ENCODE measurements at places on chromosomes 4 and X.

- DNase-seq: no peak
Measured at GRCh38 chr4:88955580-88956380, 101.2 kb downstream of the FAM13A start.

DNA sequence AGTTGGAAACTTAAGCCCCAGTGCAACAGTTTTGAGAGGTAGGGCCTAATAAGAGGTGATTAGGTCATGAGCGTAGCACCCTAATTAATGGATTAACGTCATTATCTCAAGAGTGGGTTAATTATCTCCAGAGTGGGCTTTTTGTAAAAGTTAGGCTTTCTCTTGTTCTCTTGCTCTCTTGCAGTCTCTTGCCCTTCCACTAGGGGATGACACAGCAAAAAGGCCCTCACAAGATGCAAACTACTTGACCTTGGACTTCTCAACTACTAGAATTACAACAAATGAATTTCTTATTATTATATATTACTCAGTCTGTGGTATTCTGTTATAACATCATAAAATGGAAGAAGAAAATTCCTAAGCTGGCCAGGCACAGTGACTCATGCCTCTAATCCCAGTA lies 22.1 kb upstream of the NDST3 start:
- no peak for DNase-seq

DNA sequence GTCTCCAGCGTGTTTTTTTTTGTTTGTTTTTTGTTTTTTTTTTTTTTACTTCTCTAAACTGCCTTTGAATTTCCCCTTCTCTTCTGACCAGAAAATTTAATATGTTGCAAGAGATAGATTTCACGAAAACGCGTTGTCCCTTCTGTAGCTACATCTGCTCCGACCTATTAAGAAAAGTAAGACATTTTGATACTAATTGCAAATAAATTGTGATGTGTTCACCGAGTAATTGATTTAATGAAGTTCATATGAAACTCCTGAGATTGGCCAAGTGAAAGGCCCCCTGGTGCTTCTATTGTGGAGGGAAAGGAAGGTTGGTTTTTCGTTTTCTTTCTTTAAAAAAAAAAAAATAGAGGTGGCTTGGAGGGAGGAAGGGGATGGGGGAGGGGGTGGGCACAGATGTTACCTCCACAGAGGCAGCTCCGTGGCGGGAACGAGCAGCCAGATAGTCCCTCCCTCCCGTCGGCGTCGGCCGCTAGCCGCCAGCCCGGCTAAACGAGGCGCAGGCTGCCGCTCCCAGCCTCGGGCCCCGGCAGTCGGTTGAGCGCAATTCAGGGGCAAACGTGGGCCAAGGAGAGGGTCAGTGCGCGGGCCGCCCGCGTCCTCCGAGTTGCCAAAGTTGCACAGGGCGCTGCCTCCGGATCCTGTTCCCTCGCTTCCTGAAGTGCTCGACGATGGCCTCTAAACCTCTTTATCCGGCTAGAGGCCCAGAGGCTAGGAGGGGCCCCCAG lies 139.1 kb upstream of the ZIC3 start:
- DNase-seq: no peak

DNA sequence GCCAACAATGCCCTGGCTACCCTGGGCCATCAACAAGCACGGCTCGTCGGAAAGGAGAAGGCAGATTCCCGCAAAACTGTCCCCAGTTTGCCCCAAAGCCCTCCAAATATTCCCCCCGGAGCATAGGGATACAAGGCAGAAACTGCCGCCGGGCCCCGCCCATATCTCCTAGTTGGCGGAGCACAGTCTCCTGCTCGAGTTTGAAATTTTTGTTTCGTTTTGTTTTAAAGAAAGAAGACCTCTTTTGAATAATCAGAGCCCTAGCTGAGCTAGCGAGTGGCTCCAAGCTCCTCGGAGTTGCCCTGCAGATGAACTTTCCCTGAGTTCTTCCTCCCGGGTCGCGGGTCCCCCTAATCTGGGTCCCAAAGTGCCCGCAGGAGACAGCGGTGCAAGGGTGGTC lies 138.1 kb upstream of the ZIC3 start:
- DNase-seq: no peak

- DNase-seq: no peak
Measured at GRCh38 chr4:6452116-6452896, 20.1 kb downstream of the PPP2R2C start.

GRCh38 chr4:1628892-1629698 lies 55.0 kb downstream of the FAM53A start:
- DNase-seq: peak; percentile 36

DNA sequence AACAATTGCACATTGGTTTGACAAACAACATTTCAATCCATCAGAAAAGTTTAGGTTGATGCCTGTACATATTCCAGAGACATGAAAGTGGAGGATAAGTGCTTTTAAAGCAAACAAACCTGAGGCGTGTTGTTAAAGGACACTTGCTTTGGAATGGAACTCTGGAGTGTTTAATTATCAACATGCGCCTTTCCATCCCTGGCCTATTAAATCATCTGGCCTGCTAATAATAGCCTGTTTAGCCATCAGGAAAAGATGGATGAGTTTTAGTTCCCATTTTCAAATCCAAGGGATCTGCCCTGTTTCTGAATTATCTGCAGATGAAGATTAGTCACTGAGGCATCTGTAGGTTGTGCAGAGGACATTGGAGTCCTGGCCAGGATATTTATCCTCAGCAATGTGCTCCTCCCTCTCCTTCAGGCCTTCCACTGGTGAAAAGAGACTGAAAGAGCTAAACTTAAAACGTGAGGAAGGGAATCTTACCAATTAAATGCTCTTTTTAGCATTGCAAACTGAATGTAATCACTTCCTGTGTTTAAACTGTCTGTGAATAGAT lies 388.9 kb downstream of the PPARGC1A start:
- DNase-seq: no peak

DNA sequence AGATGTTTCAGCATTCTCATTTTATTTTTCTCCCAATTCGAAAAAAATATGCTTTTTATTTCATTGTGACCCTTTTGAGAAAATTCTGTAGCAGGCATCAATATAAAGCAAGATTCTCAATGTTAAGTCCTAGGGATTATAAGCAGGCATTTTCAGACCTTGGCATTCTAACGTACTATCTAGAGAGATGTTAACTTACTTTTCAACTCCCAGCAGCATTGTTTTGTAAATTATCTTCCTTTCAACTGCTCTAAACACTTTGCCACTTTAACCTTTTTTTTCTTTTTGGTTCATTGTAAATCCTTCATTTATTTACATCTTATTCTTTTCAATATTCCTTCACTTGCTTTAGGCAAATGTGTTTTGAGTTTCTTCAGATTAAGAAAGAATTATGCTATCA lies 333.2 kb downstream of the ARHGAP24 start:
- no peak for DNase-seq

DNA sequence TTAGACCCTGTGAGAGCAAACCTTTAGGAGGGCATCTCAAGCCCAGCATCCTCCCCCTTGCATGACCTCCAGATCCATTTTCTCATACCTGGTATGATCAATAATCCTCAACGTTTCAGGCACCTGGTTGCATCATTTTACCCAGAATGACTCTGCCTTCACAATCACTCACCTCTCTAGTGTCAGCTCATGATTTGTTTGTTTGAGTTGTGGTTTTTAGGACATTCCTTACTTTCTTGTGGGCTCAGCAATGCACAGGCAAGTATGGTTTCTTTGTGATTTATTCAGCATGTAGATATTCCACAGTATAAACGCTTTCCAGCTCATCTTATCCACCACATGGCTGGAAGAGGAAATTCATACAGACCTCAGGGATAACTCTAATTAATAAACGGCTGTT lies 93.6 kb upstream of the CPEB2 start:
- DNase-seq: no peak

DNA sequence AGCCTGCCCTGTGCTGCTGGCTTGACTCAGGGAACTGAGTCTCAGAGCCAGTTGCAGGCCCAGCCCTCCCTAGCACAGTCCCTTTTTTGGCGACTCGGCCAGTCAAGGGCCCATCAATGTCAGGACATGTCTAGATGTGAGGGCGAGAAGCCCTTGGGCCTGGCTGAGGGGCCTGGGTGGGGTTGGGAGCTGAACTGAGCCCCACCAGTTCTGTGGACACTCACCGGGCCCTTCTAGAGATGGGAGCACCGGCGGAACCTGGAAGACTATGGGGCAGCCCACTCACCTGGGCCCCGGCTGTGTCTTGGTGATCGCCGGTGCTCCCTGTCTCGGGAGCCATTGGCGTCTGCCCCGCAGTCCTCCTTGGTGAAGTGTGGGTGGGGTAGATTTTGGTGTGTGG lies 245.9 kb downstream of the AFAP1 start:
- DNase-seq: no peak

GRCh38 chr4:149794352-149794751 lies 21.3 kb downstream of the IQCM start:
- DNase-seq: no peak

GRCh38 chr4:114078636-114079035 lies 99.2 kb upstream of the ARSJ start:
- DNase-seq: no peak

DNA sequence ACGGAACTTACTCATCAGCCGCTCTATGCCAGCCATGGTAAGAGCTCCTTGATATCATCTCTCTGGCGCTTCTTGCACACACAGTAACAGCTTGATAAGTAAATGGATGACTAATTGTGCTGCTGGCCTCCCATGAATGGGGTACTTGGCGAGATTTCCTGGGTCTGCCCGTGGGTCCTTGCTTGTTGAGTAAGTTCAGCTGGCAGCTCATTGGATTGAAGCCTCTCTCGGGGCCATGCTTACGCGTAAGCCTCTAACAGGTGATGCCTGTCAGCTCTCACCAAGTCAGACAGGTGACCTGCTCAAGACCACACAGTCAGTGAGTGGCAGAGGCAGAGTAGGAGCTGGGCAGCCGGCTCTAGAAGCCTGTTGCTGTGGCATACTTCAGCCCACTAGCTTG lies 7.7 kb downstream of the NSG1 start:
- DNase-seq: no peak

DNA sequence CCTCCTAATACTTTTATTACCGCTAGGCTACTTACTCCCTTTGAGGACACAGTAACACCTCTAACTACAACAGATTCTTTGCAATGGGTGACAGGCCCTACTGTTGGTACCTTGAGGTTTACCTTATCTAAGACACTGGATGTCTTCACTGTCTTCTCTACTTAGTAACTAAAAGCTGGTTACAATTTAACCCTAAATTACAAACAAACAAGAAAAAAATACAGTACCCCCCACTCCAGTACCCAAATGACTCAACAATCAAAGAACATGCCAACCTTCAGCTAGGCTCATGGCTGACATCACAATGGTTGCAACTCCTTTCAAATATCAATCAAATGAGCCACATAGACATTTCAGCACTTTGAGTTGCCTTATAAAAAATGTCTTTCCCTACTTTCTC lies 198.0 kb downstream of the GUCY2F start:
- no peak for DNase-seq

DNA sequence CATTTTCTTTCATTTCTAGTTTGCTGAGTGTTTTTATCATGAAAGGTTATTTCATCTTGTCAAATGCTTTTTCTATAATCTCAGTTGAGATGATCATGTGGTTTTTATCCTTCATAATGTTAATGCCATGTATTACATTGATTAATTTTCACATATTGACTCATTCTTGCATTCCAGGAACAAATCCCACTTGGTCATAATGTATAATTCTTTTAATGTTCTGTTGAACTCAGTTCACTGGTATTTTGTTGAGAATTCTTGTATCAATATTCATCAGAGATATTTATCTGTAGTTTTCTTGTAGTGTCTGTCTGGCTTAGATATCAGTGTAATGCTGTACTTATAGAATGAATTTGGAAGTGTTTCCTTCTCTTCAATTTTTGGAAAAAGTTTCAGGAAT lies 16.7 kb upstream of the LHFPL1 start:
- no peak for DNase-seq

DNA sequence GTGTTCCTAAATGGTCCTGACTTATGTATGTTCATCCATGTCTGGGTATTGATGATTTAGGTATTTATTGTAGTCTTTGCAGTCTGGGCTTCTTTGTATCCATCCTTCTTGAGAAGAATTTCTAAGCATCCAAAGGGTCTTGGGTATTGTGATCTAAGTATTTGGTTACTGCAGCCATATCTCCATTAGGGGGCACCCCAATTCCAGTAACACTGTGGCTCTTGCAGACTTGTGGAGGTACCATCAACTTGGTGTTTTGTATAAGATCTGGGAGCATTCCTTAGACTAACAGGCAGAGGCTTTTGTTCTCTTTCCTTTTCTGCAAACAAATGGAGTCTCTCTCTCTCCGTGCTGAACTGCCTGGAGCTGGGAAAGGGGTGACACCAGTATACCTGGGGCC lies 113.7 kb upstream of the NEXMIF start:
- no peak for DNase-seq

DNA sequence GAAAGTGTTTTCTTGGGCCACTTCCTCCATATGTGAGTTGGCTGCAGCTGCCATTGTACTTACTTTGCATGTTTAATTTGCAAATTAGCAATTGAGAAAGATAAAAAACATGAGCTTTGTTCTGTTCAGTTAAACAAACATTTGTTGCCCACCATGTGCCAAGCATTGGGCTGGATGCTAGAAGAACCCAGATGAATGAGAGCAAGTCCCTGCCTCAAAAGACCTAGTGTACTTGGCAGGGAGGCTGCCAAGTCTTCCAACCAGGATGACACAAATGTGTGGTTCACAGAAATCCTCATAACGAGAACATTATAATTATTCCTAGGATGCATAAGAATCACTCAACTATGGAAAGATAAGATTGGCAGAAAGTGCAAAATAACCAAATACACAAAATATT lies 66.7 kb downstream of the GPM6A start:
- DNase-seq: no peak

DNA sequence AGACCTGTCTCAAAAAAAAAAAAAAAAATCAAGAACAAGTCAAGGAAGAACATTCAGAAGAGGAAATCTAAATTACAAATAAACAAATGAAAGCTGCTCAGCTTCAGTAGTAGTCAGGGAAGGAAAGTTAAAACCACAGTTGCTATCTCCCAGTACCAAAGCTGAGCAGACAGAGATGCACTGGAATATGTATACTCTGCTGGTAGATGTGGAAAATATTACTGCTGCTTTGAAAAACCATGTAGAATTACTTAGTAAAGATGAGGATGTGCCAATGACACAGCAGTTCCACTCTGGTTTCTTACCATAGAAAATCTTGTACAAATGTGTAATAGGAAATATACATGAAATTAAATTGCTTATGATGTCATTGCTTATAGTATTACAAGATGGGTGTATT lies 25.1 kb upstream of the PRKX start:
- DNase-seq: no peak

DNA sequence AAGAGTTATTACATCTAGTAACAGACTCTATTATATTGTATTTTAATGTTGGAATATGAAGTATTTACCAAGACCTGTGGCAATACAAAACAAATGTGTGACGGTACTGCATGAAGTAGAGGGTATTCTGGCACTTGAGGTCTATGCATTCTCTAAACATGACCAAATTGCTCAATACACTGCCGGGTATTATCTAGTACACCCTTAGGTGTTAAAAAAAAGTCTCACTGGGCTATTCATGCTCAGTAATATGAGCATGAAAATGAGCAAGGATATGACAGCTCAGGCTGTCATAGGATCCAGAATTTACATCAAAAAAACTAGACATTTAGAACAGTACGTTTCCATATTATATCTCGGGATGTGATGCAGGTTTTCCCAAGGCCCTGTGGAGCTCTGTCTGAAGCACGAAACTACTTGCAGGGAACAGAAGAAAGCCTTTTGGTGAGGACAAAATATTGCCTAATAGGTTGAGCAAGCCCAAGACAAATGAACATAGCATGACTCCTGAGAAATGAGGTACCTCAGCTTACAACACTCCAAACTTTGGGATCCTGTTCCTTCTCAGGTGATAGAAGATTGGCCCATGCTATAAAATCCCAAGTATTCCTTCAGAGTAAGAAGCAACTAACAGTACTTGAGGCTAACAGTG lies 74.1 kb upstream of the MAOA start:
- DNase-seq: no peak

GRCh38 chrX:10159145-10159468 lies 2.3 kb downstream of the CLCN4 start:
- DNase-seq: no peak

- no peak for DNase-seq
Measured at GRCh38 chr4:19239565-19239964, 1012.1 kb upstream of the SLIT2 start.

All from activated CD8-positive, alpha-beta memory T cell treated with anti-CD3 and anti-CD28 coated beads for 4 hours (primary cell).